Hematopoietic multipotent progenitor cell treated with erythropoietin and hydrocortisone succinate and interleukin-3 and kit ligand, for 15 days (in vitro differentiated cells): ENCODE measurements at places on chromosomes 2 and 18.

- no peak for DNase-seq
These were observed 80.0 kb downstream of the GALR1 start for GRCh38 chr18:77329651-77330050.

DNA sequence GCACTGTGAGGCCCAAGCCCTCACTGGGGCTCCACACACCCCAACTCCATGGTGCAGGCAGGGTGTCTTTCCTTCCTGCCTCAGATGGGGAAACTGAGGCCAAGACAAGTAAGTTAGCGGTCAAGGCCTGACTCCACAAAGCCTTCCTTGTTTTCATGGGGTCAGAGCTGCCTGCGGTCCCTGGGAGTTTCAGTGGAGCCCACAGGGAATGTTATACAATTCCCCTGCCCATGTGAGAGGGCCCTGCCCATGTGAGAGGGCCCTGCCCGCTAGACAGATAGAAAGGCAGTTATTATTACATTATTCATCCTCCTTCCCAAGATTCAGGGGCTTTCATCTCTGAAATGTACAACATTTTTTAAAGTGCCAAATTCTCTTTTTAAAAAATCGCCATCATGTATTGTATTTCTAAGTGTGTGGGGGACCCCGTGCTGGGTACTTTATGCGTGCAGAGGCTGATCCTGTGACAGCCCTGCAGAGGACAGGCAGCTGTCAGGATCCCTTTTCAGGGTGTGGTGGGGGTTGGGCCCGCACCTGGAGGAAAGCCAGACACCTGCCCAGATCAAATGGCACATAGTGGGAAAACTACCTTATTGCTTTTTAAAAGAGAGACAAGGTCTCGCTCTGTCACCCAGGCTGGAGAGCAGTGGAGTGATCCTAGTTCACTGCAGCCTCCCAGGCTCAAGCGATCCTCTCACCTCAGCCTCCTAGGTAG, 23.4 kb downstream of the FBLN7 start:
- DNase-seq: no peak

DNA sequence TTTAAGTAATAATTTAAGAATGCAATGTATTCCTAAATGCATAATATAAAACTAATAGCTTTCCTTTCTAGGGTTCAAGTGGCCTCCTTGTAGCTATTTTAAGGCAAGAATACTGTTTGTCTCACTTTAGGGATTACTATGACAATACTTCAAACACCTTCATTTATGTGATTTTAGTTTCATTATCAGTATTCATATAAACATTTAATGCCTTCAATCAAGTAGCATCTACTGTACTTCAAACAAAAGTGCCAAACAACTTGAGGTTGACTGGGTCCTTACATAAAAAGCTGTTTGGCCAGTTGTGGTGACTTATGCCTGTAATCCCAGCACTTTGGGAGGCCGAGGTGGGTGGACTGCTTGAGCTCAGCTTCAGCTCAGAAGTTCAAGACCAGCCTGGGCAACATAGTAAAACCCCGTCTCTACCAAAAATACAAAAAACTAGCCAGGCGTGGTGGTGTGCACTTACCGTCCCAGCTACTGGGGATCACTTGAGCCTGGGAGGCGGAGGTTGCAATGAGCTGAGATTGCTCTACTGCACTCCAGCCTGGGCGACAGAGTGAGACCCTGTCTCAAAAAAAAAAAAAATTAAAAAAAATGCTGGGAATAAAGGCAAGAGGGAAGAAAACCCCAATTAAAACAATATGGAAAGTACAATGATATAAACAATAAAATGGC, 9.3 kb downstream of the MEX3C start:
- DNase-seq: no peak

GRCh38 chr18:4802296-4802695, 347.2 kb upstream of the DLGAP1 start:
- no peak for DNase-seq

GRCh38 chr18:80253871-80254492, 6.7 kb upstream of the PARD6G start:
- DNase-seq: no peak

DNA sequence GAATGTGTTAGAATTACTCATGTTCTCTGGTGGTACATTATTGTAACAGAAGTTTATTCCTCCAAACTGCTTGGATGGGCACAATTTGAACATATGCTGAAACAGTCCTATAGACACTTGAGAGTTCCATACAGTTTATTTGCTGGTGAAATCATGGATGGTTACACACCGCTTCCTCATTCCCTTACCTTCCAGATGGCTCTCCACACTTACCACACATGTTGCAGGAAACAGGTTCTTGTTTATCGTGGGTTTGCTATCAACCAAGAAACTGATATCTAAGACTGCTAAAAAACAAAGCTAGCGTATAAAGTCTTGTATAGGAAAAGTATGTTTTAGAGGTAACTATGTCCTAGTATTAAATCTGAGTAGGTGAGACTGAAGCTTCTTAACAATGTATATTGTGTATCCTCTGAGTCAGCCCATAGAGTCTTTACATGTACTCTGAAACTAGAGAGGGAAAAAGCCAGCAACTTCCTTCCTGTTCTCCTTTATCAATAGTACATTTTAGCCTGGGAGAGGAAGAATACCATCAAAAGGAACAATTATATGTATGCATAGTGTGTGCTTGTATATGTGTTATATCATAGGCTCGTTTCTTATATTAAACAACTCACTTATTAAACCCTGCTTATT, 313.1 kb downstream of the PLCL1 start:
- no peak for DNase-seq

- DNase-seq: no peak
These were observed 64.7 kb upstream of the ST3GAL5 start for GRCh38 chr2:85953476-85953875.

DNA sequence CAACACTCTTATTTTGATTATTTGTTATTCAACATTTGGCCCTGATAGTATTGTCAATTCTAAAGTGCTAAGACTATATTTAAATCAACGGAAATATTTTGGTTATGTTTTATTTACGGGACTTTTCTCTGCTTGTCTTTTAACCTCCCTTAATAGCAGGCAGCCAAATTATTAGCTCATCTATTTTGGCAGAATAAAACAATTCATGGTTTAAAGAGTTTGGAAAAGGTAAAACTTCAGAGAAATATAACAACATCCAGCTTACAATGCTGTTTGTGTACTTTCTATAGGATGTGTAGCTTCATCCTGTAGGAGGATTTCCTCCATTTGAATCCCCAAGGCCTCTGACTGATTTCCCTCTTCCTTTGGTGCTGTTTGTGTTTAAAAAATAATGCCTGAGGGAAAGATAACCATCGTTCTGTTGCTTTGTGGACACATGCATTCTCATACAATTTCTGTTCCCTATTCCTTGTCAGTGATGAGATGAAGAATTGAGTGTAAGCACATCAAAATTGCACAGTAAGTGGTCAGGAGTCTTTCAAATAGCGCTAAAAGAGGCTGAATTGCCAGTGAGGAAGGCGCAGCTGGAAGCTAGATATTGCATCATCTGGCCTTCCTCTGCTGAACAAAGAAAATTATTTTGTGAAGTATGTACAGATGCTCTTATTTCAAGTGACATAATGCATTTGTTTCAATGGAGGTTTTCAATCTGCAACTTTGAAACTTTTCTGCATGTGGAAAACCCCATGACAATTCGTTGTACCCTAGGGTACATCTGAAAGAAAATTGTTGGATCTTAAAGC, 80.3 kb downstream of the CD28 start:
- no peak for DNase-seq

DNA sequence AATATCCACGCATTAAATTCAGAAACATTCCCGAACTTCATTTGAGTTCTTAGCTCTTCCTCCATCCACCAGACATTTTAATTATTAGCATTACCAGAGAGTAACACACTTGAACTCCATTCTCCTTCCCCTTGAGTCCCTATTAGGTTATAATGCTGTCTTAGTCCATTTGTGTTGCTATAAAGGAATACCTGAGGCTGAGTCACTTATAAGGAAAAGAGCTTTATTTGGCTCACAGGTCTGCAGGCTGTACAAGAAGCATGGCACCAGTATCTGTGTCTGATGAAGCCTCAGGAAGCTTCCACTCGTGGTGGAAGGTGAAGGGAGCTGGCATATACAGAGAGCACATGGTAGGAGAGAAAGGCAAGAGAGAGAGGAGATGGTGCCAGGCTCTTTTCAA, 25.4 kb downstream of the TBC1D8 start:
- no peak for DNase-seq

DNA sequence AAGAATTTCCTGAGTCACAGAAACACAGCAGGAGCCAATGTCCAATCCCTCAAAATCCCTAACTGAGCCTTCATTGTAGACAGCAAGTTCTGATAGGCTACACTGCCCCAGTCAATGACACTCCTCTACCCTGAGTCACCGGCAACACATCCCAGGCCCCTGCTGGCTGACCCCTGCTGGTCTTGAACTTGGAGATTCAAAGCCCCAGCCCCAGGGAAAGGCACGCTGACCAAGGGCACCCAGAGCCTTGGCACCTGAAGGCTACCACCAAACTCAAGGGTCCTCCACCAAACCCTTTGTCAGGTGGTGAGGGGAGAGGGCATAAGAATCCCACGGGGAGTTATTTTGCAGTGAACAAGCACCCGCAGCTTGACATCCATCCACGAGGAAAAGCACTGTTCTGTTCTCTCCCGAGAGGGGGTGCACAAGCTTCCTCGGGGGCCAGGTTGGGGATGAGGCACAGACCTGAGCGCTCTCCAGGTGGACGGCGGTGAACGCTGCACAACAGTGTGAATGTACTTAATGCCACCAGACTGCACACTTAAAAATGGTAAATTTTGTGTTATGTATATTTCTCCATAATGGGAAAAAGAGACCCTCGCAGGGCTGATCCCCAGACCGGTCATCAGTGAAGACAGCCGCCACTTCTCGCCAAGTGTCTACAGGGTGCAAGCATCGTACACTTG, 46.9 kb downstream of the TFCP2L1 start:
- DNase-seq: no peak

DNA sequence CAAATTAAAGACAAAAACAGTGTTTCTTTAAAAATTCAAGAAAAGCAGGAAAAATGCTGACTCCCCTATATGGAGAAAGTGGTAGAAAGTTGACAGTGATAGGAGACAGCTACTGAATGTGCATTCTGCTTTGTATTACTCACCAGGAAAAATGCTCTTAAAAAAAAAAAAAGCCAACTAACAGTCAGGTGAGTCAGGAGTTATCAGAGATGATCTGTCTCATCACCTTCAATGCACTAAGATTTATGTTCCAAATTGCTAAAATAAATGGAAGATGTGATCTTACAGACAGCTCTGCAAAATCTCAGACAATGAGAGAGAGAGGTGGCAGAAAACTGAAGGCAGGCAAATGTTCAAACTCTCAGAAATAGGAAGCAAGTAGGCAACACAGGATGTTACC, 47.6 kb upstream of the ZNF521 start:
- no peak for DNase-seq

DNA sequence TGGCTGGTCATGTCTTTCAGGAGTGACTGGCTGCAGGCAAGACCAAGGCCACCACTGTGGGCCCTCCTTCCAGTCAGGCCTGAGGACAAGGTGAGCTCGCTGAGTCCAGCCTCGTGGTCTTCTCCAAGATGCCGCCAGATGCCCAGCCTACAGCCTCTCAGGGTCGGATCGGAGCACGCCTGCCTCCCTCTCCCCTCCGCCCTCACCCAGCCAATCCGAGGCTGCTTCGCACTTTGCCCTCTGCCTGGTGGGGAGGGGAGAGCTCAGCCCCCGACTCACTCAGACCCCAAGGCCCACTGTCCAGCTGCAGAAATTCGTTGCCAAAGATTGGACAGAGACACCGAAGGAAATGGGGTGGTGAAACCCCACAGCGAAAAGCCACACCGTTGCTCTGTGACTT, 33.1 kb downstream of the ATOH8 start:
- no peak for DNase-seq

GRCh38 chr2:141957827-141958450, 172.9 kb downstream of the LRP1B start:
- DNase-seq: no peak

- DNase-seq: no peak
These were observed 284.9 kb downstream of the PAX3 start for GRCh38 chr2:222013889-222014288.

- no peak for DNase-seq
These were observed 63.1 kb downstream of the FAM171B start for GRCh38 chr2:186757009-186757408.

GRCh38 chr2:71936076-71937030, 211.3 kb downstream of the CYP26B1 start:
- DNase-seq: no peak

DNA sequence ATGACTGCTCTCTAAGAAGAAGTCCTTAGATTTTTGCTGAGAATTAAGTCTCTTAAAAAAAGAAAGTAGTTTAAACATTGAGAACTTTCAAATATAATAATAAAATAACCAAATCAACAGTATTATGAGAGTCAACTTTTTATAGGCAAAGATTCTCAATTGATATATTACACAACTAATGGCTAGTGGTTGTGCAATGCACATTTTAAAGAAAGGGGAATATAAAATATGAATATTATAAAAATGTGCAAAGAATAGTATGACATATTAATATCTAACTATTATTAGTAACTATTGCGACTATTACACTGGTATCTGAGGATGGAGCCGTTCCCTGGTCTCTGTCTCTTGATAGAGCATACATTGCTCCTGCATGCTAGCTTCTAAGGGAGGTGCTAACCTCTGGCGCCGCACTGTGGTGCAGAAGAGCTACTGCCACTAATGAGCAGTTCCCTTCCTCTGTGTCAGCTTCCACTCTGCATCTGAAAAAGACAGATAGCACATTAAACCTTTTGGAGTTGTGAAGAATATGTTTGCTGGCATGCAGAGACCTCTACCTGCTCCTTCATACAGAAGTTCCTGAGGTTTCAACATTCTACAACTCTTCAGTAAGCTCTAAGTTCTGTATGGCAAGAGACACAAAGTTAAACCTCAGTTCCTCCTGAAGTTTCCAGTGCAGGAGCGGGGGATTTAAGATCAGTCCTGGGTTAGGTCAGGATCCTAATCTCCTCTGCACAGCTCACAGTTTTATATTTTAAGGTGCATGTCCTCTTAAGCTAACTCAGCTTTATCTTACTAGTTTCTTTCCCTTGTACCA, 3.5 kb upstream of the SLC9A2 start:
- peak; percentile 15 for DNase-seq

GRCh38 chr18:45413180-45413836, 202.0 kb upstream of the SLC14A2 start:
- no peak for DNase-seq

- no peak for DNase-seq
These were observed 32.6 kb downstream of the MYL12B start for GRCh38 chr18:3294435-3295080.

DNA sequence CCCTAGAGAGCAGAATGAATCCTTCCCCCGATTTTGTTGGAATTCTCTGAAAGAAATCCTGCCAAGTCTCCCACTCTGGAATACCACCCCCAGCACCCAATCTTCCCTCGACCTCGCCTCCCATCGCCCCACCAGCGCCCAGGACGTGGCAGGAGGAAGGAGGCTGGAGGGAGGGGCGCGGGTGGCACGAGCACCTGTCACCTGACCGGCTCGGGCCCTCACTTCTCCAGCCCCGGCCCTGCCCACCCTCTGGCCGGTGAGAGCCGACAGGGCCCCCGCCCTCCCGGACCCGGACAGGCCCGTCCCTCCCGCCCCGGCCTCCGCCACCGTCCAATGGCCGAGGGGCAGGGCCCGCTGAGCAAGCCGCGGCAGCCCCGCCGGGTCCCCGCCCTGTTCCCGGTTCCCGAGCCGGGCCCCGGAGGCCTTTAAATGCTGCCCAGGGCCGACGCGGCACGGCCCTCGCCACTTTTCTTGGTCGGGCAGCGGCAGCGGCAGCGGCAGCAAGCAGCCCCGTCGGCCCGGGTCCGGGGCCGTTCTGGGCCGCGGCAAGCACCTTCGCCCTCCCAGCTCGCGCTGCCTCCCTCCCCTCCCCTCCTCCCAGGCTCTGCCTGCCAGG, at the start of gene LGALSL:
Gene LGALSL (plus strand): TSS at position 393 of the 616 bp plus-strand sequence. CDS start 384 bp downstream, outside the sequence.
- no peak for DNase-seq
